ENCODE measurements at places on chromosomes 2 and 18.

GRCh38 chr2:20198001-20198400 is 26.9 kb downstream of the SDC1 start:
- no peak for DNase-seq

DNA sequence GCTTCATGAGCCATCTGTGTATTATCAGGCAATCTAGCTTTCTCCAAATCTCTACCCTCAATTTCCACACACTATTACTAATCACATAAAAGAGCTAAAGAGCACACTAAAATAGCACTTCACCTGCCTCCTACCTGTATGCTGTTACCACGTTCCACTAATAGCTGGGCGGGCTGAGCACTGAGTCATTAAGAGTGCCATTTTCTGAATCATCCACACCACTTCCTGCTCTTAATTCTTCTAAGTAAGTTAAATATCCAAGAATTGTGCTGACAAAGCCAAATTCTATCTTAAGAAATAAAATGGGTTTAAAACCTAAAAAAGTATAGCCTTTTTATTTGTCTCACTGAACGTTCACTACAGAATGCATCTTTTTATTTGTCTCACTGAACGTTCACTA is 35.7 kb downstream of the NOL10 start:
- DNase-seq, result no peak

DNA sequence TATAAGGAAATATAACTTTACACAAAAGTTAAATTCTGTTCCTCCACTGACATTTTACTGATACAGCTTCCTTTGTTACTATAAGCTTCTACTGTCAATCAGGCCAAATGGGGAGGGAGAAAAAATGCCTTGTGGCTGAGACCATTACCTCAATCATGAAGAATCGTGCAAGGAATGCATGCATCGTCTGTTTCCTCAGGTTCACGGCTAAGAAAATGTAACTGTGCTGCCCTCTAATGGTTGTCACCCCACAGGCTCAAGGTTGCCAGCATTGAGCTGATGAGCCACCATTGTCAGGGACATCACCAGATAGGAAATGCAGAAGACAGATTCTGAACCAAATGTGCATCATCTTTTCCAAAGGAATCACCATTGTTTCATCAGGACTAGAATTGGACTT is 426.9 kb downstream of the CDH2 start:
- DNase-seq, result no peak

DNA sequence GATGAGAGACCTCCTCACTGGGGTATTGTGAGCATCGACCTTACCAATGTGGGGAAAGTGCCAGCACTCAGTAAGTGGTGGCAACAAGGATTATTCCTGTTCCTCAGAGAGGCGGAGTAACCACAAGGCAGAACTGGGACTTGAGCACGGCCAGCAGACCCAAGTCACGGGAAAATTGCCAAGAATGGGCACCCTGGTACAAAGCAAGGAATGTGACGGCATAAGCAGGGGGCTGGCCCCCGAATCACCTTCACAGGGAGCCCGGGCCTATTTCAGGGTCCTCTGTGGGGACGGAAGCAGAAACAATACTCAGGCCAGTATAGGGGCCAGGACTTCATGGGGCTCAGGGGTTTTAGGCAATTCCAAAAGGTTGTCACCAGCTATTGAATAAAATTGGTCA is 25.4 kb downstream of the CENPA start:
- DNase-seq, result no peak

DNA sequence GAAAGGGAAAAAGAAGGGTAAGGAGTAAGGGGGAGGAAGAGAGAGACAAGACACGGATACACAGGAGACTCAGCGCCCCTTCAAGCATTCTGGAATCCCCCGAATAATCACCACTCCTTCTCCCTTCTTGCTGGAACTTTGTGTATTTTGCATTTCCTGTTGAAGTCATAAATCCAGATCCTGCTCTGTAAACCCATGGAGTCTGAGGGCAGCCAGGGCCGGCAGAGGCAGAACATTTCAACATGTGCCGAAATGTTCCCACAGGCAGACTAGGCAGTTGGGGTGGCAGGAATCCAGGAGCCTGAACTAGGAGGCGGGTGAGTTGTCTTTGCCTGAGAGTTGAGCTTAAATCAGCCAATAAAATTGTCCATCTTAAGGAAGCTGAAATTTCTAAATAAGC is 193.1 kb downstream of the SH3RF3 start:
- DNase-seq, result no peak

DNA sequence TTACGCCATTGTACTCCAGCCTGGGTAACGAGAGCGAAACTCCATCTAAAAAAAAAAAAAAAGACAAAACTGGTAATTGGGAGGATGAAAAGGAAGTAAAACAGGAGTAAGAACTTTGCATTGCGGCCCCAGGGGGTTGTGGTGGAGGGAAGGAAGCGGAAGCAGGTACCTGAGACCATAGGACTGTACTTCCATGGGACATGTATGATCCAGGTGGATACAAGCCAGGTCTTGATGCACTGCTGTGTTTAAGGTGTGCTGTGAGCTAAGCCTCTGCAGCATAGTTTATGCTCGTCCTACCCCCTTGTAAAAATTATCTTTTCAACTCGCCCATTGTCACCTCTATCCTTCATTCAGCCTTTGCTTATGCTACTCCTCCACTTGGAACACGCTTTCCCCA is 23.7 kb downstream of the FBXO36 start:
- DNase-seq, result no peak

- DNase-seq, result no peak
Observed at GRCh38 chr2:124919296-124919695, 894.2 kb downstream of the CNTNAP5 start.

- no peak for DNase-seq
Observed at GRCh38 chr2:56613254-56613653, 429.5 kb downstream of the CCDC85A start.

- no peak for DNase-seq
Observed at GRCh38 chr2:20130160-20130560, 78.7 kb upstream of the LAPTM4A start.

DNA sequence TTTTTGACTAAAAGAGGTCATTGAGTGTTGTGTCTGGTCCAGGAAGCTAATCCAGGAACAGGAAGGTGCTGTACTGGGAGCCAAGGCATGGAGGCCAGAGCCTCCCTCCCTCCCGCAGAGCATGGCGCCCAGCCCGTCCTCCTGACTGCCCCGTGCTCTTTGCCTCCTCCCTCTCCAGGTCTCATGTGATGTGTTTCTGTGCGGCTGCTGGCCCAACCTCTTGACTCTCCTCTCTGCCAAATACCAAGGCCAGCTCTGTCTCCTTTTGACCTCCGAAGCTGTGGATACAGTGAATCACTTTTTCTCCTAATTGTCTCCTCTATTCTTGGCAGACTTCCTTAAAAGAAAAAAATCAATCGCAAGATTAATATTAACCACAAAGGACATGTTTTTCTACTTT is 284.1 kb downstream of the PHLPP1 start:
- no peak for DNase-seq

GRCh38 chr2:211860224-211860623 is 678.4 kb downstream of the ERBB4 start:
- DNase-seq, result no peak

DNA sequence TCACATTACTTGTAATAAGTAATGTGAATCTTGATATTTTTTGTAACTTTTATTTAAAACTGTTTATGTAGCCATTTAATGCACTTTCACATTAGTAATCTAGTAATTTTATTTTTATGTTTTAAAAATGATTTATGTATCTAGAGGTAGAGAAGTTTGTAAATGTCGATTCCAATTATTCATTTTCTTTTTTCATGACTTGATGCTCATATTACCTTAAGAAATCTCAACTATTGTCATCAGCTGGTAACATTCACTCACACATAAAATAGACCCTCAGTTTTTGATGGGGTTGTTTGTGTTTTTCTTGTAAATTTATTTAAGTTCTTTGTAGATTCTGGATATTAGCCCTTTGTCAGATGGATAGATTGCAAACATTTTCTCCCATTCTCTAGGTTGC is 351.7 kb upstream of the CDH7 start:
- DNase-seq, result no peak

DNA sequence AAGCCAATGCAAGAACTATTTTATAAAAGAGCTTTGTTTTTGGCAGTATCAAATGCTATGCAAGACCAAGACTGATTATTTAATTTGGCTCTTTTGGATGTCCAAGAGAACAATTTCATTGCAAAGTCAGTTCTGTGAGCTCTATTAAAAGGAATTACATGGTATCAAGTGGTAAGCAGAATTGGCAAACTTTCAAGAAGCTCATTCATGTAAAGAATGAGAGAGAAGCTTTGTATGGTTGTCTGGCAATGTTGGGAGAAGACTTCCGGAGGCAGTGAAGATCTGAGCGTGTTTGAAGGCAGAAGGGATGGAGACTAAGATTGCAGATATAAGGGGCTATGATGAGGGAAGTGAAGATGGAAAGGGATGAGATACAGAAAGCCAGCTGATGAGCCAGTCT is 49.6 kb downstream of the CPS1 start:
- DNase-seq, result no peak

GRCh38 chr18:34921226-34921625 is 120.0 kb upstream of the MAPRE2 start:
- DNase-seq, result no peak

DNA sequence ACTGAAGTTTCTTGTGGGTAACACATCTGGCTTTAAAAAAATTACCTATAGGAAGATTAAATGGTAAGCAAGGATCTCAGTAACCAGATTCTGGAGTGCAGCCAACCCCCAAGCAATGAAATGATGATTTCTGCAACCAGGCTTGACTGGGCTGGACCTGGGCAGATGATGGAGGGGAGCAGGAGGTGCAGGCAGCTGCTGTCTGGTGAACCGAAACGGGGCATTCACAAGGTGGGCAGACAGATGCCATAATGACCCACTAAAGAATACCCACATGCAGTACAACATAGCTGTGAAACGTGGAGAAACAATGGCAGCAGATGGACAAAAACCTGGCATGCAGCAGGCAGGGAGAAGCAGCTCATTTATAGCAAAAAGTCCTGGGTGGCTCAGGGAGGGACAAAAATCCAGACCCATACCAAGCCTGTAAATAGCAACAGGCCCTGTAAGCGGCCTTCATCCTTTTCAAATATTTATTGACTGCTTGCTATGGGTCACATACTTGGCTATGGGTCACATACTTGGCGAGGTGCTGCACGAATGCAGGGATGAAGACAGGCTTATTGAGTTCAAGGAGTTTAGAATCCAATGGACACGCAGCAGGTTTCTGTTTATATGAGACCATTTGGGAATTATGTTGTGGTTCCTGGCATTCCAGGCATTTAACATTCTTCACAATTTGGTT is 244.7 kb downstream of the HRH4 start:
- peak; percentile 82 for DNase-seq

DNA sequence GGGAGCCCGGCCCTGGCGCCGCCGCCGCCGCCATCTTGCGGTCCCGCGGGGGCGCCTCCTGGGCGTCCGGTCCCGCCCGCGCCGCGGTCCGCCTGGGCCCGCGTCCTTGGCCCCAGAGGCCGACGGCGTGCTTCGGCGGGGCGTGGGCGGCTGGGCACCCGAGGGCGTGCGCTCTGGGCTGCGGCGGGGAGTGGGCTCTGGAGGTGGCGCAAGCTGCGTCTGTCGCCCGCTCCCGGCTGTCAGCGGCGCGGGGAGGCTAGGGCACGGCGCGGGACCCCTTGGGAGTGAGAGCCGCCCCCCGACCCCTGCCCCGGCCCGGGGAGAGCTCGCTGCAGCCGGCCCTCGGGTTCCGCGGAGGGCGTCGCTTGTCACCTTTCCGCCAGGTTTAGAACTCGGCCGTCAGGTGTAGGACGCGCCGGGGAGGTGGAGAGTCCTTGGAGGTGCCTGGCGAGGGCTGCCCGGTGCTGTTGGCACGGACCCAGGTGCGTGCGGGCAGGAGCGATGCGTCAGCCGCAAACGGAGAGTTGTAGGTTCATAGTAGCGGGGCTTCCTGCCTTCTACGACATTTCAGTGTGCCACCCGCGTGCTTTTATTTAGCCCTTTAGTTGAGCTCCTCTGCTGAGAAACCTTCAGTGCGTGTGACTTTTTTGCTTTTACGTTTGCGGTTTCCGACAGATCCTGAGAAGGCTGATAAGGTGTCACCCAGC is 921 bp downstream of the VAPA start:
- DNase-seq, result peak; percentile 24

DNA sequence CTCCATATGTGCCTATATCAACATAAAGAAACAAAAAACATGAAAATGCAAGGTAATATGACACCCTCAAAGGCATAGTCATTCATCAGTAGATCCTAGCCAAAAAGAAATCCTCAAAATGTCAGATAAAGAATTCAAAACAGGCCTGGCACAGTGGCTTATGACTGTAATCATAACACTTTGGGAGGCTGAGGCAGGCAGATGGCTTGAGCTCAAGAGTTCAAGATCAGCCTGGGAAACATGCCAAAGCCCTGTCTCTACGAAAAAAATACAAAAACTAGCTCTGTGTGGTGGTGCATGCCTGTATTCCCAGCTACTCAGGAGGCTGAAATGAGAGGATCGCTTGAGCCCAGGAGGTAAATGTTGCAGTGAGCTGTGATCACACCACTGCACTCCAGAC is 284.6 kb upstream of the KLHL29 start:
- peak; percentile 57 for DNase-seq

DNA sequence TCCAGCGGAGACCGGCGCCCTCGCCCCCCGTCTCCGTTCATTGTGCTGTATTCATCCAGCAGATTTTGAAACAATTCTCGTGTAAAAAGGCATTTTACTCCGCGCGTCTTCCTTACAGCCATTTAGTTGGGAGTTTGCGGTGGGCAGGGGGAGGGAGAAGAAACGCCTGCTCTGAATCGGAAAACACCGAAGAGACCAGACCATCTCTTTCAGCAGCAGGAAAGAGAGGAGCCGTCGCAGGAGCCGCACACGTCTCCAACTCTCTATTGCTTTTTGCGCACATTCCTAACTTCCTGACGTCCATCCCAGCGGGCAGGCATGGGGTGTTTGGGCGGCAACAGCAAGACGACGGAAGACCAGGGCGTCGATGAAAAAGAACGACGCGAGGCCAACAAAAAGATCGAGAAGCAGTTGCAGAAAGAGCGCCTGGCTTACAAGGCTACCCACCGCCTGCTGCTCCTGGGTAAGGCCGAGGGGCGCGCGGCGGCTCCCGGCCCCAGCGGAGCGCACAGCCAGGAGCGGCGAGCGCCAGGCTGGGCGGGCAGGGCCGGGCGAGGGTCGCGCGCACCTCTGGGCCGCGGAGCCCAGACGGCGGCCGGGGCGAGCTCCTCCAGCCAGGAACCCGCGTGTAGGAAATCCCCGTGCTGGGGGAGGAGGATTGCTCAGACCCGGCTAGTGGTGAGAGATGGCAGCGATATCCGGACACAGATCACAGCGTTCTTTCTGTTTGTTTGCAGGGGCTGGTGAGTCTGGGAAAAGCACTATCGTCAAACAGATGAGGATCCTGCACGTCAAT is 63.2 kb downstream of the GNAL start:
- no peak for DNase-seq

- no peak for DNase-seq
Observed at GRCh38 chr2:231221761-231222160, 23.3 kb downstream of the ARMC9 start.
